ENCODE measurements at places on chromosomes 6 and 20.

- DNase-seq, result no peak
Measured at GRCh38 chr6:158361068-158361467, 48.8 kb downstream of the TULP4 start.

DNA sequence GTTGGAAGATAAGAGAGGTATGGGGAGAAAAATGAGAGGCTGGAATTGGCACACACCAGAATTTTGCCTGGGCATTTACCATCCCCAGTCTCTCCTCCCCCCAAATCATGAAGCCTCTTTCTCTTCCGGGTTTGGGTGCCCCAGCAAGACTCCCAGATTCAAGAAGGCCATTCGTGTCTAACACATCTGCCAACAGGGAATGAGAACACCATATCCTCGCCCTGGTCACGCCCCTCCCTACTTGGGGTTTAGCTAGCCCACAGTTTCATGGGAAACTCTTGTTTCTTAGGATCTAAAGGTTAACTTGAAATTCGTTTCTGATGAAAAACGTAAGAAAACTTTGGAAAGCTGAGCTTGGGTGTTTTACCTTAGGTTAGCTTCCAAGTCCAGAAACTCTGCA is 105.5 kb upstream of the TMEM170B start:
- no peak for DNase-seq

DNA sequence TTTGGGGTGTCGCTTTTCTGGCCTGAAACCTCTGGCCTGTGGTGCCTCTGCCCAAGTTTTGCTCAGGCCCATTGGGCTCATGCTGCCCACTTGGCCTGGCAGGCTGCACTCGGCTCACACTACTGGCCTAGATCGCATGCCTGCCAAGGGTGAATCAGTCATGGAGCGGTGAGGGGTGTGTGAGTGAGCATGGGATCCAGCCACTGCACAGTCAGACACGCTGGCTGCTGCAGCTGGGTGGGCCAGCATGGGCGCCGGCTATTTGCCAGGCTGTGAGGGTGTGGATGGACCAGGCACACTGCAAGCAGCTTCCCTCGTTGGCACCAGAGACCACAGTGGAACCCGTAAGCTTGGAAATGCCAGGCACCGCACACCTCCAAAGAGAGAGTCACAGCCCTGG is 145.4 kb upstream of the CNR1 start:
- no peak for DNase-seq

DNA sequence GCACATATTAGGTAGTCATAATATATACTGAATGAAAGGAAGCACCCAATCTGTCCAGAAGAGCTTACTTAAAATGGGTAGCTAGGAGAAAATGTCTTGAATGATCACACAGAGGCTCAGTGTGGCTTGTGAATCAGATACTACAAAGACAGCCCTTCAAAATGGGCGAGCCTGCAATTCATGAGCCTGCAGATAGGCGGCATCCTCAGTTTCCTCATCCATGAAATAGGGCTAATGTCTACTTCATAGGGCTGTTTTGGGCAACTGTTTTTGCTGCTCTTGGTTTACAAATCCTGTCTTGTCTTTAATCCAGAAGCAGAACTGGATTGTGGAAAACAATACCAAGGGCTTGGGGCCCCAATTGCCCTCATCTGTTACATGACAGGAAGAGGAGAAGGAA is 129.3 kb upstream of the KCNK16 start:
- DNase-seq, result peak; percentile 18

GRCh38 chr6:100152201-100152600 is 158.2 kb upstream of the MCHR2 start:
- DNase-seq, result no peak

DNA sequence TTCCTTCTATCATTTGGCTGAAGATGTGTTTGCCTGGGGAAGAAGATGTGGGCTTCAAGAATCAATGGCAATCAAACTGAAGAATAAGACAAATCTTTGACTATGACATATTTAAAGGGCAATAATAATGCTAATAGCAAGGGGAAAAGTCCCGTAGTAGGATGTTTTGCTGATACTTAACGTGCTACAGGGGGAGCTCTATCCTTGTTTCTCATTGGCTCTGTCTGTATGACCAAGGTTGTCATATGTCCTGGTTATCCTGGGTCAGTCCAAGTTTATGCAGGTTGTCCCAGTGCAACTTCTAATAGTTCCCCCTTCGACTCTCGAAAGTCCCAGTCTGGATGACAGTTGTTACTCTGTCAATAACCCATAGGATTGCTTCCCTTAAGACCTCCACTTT is 321.3 kb downstream of the DHX35 start:
- no peak for DNase-seq

GRCh38 chr6:41625442-41625841 is 12.8 kb upstream of the MDFI start:
- no peak for DNase-seq

GRCh38 chr20:46220455-46221207 is 87.7 kb downstream of the CDH22 start:
- peak; percentile 69 for DNase-seq

GRCh38 chr6:18414116-18414515 is 27.0 kb downstream of the RNF144B start:
- no peak for DNase-seq

- peak; percentile 74 for DNase-seq
Measured at GRCh38 chr6:2448826-2449571, 203.6 kb upstream of the GMDS start.

GRCh38 chr6:8069151-8069550 is 5.0 kb upstream of the BLOC1S5 start:
- no peak for DNase-seq

DNA sequence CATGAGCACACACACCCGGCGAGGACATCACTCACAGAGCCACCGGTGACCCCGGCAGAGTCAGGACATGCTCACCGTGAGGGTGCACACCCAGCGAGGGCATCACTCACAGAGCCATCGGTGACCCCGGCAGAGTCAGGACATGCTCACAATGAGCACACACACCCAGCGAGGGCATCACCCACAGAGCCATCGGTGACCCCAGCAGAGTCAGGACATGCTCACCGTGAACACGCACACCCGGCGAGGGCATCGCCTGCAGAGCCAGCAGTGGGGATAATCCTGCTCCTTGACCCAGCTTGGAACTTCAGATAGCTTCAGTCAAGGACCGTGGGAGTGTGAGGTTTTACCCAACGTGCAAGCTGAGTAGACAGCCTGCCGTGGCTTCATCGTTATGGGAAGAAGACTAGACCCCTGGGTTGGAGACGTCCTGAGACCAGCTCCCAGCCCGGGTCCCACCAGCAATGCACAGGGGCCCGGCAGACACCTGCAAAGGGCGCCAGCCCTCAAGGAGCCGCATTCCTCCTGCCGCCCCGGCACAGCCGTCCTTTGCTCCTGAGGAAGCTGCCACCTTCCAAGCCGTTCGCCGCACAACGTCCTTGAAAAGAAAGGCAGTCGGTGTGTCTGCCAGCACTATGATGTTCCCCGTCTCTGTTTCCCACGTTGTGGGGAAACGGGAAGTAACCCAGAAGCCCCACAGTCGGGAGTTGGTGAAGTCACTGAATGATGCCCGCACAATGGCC is 192.3 kb downstream of the DLL1 start:
- DNase-seq, result no peak

DNA sequence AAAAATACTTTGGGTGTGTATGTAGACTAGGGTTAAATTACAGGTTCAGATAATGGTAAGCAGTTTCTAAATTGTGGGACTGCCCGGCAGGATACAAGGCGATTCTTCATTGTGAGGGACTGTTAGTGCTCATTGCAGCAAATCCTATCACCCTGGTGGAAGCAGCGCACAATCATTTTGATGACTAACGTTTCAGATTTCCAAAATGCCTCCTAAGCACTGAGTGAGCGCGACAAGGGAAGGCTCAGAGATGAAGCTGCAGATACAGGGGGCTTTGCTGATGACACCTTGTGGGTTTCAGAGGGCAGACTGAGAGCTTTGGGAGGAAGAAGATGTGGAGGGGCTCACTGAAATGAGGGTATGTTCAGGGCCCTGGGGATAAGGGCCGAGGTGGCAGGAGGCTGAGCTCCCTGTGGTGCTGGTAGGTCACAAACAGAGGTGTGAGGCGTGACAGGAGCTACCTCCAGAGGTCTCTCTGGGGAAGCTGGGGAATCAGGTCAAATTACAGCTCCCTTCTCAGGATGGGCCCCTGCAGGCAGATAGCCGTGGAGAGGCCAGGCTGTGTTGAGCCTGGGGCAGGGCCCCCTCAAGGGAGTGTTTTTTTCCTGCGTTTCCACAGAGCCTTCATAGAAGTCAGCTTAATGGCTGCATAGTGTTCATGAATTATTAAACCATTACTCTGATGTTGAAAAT is 84.5 kb upstream of the FYN start:
- DNase-seq, result no peak

DNA sequence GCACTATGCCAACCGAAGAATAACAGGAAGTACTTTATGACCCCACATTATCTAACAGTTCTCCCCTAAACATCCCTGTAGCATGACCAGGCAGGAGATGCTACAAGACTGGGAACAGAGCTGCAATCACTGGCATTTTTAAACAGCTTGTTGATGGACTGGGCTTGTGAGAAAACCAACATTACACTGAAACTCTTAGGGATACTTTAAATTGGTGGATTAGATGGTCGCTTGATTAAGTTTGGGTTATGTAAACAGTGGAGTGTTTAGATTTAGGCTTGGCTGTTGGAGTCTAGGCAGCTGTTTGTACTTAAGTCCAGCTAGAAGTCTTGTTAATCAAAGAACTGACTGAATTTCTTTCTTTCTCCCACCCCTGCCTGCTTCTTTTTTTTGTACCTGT is 234.1 kb upstream of the BMP2 start:
- no peak for DNase-seq

DNA sequence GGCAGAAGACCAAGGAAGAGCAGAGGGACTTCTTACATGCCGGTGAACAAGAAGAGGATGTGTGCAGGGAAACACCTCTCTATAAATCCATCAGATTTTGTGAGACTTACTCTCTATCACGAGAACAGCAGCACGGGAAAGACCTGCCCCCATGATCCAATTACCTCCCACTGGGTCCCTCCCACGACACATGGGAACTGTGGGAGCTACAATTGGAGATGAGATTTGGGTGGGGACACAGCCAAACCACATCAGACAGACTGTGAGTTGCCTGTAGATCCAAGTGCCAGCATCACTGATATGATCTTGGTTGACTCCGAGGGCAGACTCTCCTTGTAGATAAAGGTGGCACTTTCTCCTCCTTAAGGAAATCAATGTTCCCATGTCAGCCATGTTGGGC is 414.8 kb upstream of the JARID2 start:
- no peak for DNase-seq

- DNase-seq, result no peak
Measured at GRCh38 chr20:62762801-62763368, 33.4 kb upstream of the MRGBP start.

- no peak for DNase-seq
Measured at GRCh38 chr6:47603995-47604394, 94.4 kb upstream of the ADGRF4 start.

- DNase-seq, result no peak
Measured at GRCh38 chr6:89509777-89510281, 76.9 kb downstream of the ANKRD6 start.

DNA sequence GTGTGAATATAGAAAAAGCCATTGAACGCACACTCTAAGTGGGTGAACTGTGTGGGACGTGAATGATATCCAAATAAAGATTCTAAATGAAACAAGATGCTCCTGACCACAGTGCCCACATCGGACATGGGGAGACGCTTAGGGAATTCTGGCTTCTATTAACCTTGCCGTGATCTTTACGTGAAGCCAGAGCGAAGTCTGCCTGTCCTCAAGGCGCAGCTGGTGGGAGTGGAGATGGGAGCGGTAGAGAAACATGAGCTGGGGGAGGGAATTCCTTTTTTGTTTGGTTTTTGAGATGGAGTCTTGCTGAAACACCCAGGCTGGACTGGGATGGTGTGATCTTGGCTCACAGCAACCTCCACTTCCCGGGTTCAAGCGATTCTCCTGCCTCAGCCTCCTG is 46.0 kb downstream of the VSTM2L start:
- DNase-seq, result no peak

- no peak for DNase-seq
Measured at GRCh38 chr20:50727792-50728485, 3.4 kb upstream of the PARD6B start.

DNA sequence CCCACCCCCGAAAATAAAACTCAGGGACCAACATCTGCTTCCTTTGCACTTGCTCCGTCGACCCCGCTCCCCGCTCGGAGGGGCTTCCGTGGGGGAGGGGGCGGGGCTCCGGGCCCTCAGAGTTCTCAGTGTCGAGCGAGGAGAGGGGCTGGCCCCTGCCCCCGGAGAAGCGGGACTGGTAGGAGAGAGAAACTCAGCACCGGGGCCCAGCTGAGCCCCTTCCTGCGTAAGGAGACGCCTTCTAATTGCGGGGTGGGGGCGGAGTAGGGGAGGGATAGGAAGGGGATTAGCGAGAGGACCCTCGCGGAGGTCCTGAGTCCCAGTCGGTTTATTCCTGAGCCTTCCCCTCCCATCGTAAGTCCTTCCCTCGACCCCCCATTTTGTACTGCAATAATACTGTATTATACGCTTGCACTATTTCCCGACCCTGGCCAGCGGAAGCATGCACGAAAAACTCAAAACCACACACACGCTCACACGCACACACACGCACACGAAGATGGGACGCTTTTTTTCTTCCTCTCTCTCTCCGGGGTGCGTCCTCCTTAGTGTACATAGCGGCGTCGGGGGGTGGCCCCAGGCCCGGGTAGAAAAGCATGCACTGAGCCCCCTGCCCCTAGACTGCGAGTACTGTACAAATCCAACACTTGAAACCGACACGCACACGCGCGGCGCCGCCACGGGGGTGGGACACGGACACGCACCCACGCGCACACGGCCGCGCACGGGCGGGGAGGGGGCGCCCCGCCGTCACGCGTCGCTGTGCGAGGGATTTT is 22.1 kb upstream of the SLC22A7 start:
- DNase-seq, result no peak

GRCh38 chr6:36038120-36038876 is 10.7 kb downstream of the MAPK14 start:
- DNase-seq, result no peak

GRCh38 chr20:10777710-10778109 is 103.9 kb upstream of the JAG1 start:
- DNase-seq, result no peak

DNA sequence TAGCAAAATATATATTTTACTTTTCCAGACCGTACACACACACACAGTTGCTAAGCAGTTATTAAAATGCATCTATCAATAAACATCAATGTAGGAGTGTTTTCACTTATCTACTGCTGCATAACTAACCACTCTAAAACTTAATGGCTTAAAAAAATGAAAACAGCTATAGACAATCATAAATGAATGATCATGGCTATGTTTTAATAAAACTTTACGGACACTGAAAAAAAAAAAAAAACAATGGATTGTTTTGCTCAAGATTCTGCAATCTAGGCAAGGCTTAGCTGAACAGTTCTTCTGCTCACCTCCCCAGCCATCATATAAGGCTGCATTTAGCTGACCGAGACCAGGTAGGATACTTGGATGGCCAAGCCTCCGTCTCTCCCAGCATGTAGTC is 125.4 kb upstream of the CCDC28A start:
- DNase-seq, result no peak

GRCh38 chr20:11155156-11155756 is 481.5 kb upstream of the JAG1 start:
- DNase-seq, result no peak
